ENCODE measurements at places on chromosomes 3 and 15.

- no peak for DNase-seq
Measured at GRCh38 chr3:78908236-78908635, 859.6 kb downstream of the ROBO1 start.

- DNase-seq = no peak
Measured at GRCh38 chr3:174100744-174101143, 703.2 kb downstream of the NLGN1 start.

- DNase-seq = no peak
Measured at GRCh38 chr3:193269343-193270028, 28.5 kb downstream of the PLAAT1 start.

DNA sequence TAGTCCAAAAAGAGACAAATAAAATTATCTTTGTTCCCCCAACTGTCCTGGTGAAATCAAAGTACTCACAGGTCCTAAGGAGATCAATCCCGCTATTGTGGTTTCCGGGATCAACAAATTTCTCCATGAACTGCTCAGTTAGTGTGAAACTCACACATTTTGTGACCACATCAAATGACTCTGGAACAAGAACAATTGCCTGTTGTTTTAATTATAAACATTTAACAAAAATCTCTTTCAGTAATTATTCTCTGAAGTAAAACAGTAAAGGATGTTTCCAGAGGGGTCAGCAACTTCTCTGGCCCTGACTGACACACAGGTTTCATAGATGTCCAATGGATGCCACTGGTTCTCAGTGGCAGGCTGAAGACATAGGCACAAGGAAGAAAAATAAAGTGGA, 3.9 kb downstream of the CLDND1 start:
- no peak for DNase-seq

- peak; percentile 86 for DNase-seq
Measured at GRCh38 chr3:44065311-44066094, 176.2 kb upstream of the TOPAZ1 start.

DNA sequence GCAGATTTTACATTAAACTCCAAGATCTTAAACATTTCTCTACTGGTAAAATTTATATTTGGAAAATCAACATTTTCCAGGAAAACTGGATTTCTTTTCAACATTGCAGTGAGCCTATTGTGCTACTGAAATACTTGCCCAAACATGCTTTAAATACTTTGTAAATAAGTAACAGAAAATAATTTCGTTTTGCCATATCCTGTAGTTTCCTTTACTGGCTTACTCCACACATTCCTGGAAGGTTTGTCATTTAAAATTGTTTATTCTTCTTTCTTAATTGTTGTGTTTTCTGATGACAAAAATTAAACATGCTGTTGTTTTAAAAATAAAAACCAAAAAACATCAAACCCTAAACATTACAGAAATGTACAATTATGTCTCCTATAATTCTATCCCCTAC, 22.0 kb downstream of the ACAD11 start:
- DNase-seq = no peak
